Choroid plexus epithelial cell (primary cell): ENCODE measurements at places on chromosomes 12 and 14.

GRCh38 chr14:76870166-76870565, 44.0 kb downstream of the LRRC74A start:
- no peak for DNase-seq

DNA sequence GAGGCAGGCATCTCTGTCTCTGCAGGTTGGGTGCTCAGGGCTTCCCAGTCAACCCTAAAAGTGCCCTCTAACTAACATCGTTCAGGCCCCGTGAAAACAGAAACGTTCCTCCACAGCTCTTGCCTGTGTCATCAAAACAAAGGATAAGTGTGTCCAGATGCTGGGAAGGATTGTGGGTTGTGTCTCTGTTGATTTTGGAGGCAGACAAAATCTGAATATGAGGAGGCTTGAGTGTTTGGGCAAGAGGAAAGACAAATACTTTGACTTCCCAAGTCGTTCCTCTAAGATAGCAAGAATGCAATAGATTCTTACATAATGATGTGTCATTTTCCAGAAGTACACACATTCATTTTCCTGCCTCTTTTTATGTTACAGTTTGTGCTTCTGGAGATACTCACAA, 52.9 kb downstream of the SERPINA3 start:
- peak; percentile 60 for DNase-seq

DNA sequence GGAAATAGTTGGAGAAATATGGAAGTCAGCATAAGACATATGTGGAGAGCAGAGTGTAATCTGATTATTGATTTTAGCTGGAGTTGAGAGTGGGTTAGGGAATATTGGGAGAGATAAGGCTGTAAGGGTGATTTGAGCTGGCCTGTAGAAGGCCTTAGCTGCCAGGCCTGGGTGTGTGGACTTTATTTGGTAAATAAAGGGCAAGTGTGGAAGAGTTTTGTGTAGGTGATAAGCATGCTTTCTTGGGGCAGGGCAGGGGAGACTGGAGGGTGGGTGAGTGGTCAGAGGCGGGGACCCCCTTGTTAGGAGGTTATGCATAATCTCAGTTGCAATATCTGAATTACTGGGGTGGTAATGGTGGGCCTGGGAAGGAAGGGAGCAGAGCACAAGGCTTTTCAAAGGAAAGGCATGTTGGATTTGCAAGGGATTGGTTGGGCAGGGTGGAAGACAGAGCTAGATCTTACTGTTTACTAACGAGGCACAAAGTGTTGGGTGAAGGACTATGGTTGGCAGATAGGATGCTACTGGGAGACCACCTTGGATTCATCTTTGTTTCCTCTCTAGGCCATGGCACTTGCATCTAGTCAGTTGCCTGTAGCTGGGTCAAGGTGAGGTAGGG, 5.5 kb downstream of the KHNYN start:
- no peak for DNase-seq

DNA sequence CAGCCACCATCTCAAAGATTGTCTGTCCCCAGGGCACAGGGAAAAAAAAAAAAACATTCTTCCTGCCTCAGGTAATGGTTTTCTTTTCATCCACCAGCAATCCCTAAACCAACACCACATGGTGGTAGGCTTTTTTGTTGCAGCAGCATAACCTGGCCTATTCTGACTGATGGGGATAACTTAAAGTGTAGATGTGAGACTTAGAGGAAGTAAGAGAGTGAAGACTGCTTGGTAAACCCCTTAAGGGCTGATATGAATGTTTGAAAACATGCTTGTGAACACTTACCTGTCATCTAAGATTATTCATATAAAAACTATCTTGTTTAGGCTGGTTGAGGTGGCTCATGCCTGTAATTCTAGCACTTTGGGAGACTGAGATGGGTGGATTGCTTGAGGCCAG, 130.2 kb upstream of the RAP1B start:
- DNase-seq: no peak

GRCh38 chr14:77607741-77608302, 8.6 kb downstream of the SPTLC2 start:
- no peak for DNase-seq
